ENCODE measurements at places on chromosomes 7 and 10.

- DNase-seq, result peak; percentile 86
These were observed at the start of gene ELFN1 for GRCh38 chr7:1669954-1670893. ELFN1 (plus strand) TSS chr7:1670277; CDS start chr7:1744597, 74,320 bp downstream.

DNA sequence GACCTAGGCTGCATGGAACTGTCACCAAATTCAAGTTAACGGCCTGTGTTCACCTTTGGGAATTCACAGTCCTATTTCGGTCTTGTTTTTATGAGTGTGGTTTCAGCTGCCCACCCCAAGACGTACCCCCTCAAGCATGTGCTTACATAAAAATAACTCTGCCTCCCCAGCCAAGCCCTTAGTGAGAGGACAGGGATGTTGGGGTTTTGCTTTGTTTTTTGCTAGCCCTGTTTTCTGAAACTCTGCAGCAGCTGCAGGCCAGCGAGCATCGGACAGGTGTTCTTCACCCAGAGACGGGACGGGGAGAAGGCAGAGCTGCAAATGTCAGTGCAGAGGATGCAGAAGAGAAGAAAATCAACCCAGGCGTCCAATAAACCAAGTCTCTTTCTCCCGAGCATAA, 13.5 kb downstream of the CHST15 start:
- no peak for DNase-seq

DNA sequence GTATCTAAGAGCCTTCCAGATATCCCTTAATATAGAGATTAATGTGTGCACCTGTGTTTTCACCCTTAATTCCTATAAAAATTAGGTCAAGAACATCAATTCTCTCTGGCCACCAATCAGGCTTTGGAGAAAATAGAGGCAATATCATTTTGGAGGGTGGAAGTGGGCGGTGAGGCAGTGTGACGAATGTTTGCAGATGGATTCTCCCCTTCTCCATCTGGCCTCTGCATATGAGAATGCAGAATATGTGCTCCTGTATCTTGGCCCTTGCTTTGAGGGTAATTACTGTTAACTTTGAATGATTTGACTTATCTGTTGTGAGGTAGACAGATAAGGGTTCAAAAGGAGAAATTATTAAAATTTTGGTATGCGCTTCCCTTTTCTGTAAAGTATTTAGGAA, 304.0 kb upstream of the NPSR1 start:
- DNase-seq, result peak; percentile 42

DNA sequence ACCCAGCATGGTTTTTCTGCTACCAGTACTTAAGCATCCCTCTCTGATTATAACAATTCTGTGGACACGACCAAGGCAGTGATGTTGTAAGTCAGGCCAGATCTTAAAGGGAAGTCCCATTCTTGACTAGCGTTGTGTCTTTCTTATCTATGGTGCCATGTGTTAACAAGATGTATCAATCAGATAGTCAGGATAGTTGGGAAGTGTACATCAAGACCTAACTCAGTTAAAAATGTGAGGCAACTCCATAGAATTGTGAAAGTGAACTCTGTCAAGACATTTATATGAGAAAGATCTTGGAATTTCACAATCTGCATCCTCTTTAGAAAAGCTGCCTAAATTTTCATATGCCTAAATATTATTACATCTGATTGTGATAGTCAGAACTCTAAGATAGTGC, 341.7 kb upstream of the SEMA3D start:
- DNase-seq, result no peak

GRCh38 chr10:85643845-85644525, 722.6 kb downstream of the GRID1 start:
- DNase-seq, result no peak

DNA sequence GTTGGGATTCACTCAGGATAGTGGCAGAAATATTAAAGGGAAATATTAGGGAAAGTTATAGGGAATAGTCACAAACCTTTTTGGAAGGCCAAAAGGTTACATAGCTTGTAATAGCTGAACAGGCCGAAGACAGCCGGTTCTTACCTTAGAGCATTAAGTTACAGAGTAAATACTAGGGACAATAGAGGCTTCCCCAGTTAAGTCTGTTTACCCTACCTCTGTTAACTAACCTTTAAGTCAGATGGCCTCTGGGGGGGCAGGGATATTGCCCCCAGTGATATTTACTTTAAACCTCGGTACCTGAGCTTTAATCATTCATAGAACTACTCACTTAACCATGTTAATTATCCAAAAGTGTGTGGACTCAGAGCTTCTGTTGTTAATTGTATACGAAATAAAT, 7.4 kb downstream of the POLR1F start:
- DNase-seq, result no peak

DNA sequence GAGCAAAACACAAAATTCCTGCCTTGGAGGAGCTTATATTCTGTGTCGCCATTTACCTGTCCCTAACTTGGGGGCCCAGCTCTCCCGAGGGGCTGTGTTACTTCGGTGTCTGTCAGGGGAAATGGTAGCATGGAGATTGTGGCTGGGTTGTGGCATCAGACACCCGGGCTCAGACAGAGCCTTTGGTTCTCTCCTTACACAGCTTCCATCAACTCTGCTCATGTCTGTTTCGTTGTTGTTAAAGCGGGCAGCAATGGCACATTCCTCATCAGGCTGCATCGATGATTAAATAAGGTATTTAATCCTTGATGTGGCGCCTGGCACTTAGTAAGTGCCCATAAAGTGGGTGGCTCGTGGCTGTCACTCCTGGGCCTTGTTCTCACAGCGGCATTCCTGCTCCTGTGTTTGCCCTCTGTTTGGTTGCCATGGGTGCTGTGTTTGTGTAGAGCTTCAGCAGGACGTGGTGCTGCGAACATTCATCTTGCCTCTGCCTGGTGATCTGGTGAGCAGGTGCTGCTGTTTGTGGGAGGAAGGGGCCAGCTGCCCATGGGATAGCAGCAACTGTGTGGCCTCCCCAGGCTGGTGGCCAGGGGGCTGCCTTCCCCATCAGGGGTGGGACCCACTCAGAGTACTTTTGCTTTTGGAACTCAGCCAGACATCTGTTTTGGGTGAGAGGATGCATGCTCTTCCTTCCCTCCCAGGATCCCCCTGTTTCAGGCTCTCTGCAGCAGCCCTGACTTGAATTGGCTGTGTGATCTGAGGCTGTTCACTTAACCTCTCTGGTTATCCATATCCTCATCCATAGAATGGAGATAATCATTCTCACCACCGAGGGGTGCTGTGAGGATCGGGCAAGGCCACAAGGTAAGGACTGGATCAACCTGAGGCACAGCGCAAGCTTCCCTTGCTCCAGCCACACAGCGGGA, 207.2 kb upstream of the SVIL start:
- DNase-seq, result no peak

DNA sequence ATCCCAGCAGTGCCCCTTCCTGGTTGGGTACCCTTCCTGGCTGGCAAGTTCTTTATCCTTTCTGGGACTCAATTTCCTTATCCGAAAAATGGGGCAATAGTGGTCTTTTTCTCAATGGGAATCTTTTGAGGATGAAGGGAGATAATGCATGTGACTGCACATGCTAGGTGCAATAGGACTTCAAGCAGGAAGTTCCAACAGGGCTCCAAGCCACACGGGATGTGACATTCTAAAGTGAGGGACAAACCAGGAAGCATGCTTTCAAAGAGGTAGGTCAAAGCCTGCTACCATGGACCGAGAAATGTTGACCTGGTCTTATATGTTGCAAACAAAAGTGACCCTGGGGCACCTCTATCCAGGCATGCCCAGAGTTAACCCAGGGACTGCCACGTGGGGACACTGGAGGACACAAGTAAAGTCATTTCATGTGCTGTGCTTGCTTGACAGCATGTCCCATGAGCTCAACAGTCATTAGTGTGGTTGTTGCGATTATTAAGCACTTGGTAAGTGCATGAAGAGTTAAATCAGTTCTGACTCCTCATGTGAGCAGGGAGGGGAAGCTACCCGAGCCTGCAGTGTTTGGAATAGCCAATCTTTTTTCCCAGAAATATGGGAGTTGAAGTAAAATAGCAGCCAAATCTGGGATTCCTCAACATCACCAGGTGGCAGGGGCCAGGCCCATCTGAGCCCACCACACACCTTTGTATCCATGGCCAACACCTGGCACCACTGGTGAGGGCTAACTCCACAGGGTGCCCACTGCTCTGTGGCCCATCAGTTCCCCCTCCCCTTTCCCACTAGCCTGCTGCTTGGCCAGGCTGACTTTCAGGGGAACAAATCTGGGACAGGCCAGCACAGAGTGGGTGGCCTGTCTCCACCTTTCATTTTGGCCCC, 5.7 kb downstream of the ARHGAP22 start:
- DNase-seq, result no peak

DNA sequence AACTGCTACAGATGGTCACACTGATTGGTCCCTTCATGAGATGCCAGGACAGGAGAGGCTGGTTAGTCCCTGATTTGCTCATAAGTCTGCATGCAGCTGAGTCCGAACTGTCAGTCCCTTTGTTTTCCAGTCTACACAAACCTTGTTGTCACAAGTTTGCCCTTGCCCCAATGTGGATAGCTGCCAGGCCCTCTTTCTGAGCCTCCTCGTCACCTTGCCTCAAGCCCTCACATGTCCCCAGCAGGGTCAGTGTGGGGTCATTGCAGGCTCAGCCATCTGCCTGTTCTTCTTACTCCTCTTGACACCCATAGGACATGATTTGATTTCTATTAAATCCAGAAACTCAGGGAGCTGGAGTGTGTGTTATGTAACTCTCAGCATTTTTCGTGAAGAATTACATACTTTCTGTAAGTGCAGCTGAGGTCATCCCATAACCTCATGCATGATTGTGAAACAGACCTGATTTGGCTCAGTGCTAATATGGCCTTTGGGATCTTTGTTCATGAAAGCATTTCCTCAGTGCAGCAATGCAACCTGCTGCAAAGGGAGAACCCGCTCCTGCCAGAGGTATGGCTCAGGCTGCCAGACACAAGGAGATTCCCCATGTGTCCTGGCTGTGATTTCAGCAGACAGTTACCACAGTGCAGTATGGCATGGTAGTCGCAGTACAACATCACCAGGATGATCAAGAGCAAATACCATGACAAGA, 70.0 kb upstream of the ZMIZ2 start:
- DNase-seq, result peak; percentile 96

GRCh38 chr7:43071604-43072003, 40.8 kb upstream of the HECW1 start:
- DNase-seq, result no peak

DNA sequence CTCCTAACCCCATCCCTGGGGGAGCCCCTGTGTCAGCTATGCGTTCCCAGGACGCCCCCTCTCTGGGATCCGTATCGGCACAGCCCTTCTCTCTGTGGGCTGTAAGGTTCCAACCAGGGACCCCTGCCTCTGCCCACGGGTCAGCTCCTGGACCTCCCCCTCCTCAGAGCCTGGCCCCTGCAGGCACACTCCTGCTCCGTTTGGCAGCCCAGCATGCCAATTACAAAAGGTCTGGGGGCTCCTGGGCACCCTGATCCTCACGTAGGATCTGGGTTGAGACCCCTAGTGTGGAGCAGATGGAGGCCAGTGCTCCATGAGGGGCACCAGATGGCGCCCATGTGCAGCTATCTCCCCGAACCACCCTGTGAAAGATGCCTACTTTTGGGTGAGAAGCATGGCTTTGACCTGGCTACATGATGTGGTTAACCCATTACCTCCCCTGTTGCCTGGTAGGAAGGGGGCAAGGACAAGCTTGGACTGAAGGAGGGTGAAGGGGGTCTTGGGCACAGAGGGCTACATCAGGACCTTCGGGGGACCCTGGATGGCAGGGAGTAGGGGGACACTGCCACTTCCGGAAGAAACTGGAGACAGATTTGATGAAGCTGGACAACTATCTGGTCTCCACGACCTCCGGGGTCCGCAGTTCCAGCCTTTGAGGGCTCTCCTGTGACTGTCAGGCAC, 9.0 kb downstream of the TACR2 start:
- DNase-seq, result no peak

DNA sequence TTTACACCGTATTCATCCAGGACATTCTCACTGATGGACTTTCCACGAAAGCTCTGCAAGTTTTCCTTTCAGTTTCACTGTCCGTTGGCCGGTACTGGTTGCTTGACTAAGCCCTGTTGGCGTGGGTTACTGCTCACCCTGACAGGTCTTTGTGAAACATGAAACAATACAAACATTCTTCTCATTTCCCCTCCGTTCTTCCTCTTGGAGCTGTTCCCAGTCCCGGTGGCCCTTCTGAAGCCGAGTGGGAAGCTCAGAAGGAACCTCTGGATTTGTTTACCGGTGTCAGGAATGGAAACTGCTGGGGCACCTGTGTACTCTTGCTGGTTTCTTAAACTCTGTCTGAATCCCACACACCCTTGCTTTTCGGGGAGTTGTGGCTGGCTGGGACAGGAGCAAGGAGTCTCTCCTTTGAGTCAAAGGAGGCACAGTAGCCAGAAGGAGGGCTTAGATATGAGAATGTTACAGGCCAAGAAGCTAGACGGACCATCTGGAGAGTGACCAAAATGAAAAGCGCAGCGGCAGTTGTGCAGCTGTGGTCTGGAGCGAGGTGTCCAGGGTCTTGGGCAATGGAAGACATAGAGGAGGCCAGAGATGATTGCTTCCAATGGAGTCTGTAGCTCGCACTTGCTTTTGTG, 45.7 kb downstream of the LYZL2 start:
- DNase-seq, result peak; percentile 18

DNA sequence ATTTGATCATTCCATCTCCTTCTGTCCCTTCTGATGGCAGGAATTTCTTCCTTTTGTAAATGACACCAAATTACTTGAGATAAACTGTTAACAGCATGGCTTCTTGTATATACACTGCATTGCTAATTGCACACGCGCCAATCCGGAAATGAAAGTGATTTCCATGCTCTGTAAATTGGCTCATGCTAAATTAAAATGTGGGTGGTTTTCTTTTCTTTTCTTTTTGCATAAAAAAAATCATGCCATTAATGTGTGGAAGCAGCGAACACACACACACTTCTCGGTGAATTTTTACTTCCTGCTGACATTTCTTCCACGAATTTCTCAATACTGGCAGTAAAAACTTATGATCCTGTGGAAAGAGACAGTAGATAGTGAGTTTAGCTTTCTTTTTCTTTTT, 123.1 kb upstream of the CCDC6 start:
- DNase-seq, result no peak

DNA sequence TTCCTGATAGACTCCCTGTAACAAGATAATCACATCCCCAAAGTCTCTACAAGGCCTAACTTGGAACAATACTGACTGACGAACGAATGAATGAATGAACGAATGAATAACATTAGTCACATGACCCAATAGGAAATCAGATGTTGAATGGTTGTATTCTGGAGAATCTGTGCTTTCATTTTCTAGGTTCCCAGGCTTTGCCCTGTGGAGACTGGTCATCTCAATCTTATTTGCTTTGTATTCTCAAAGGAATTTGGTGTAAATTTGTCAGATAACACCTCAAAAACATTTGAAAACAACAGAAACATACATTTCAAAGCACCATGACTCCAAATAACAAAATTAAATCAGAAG, 69.6 kb upstream of the COL1A2 start:
- no peak for DNase-seq

DNA sequence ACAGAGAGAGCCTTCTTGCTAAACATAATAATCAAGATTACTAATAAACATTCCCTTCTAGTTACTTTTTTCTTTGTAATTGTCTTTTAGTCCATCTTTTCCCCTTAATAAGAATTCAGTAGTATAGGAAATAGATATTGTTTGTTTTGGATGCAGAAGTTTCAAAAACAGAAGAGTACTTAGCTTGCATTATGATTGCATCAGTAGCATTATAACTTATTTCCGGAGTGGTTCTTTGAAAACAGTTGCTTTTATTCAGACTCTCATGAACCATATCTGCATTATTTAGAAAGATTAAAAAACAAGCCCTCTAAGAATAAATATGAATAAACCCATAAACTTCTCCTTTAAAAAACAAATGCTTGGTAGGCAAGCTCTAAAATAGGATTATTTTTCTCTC, 34.0 kb upstream of the DKK1 start:
- DNase-seq, result no peak

GRCh38 chr10:51382181-51382580, 307.9 kb downstream of the PRKG1 start:
- no peak for DNase-seq

Measured in NCI-H226 (cell line).